ENCODE measurements at places on chromosomes 2 and 18. TPM values are rescaled to one million over a fixed set of nuclear protein-coding genes. Genes with fewer than 3 reads are reported as not detected.

NGEF gene
- total RNA-seq: 30.3 TPM

DNA sequence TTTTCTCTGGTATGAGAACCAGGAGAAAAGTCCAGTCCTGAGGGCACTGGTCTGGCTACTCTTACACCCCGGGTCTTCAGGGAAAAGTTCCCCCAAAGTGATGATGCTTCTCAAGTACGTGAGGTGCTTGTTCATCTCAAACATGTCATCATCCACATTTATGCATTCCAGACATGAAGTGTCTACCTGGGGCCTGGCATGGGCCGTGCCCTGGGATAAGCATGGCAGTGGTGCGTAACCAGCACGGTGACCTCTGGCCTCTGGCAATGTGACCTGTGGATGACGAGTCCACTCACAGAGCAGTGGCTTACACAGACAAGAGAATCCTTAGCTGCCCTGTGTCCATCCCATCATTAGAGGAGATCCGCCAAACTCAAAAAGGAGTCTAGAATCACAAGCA, 74.8 kb upstream of the LGALSL start:
- no peak for DNase-seq

GRCh38 chr2:196217116-196217515, 45.7 kb upstream of the STK17B start:
- DNase-seq: no peak

DNA sequence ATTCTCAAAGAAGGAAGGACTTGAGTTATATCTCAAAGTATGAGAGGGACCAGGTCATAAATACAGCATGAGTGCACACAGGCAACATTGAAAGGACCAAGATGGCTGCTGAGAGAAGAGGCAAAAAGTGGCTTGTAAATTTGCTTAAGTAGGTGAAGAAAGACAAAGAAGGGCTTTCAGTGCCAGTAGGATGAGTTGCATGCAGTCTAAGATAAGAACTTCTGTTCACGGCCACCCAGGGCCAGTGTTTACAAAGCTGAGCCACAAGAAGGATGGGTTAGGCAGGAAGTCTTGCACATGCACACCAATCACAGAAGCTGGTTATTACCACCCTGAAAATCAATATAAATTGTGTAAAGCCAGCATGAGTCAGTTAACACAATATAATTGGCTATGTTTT, 3.1 kb upstream of the ABCB11 start:
- DNase-seq: no peak

DNA sequence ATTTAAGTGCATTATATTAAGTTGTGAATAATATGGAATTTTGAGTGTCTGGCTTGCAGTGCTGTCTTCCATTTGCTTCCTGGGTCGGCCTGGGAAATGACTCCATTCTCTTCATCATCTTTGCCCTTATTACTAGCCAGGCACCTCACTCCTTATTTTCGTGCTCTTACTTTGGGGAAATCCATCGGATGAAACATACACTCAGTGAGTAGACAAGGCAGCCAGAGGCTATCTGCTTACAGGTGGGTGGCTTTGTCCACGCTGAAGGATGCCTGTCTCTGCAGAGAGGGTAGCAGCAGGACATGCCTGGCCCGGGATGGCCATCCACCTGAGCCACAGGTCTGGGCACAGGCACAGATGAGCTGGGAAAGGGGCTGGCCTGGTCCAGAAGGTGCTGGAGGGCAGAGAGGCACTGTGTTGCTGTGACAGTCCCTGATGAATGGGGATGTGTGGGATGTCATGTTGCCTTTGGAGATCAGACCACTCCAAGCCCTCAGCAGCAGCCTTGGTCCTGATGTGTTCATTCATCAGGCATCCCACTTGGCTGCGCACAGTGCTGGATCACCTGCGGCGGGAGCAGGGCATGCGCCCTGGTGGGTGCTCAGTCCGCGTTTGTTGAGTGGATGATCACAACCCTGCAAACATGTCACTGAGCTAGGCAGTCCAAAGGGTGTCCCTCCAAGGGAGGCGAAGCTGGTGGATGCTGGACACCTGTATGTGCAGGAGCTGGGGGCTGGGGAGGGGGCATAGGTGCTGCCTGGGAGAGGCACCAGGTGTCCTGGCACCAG, 236.0 kb downstream of the LDLRAD4 start:
- no peak for DNase-seq

GRCh38 chr2:50606860-50607259, 425.1 kb downstream of the NRXN1 start:
- no peak for DNase-seq

- no peak for DNase-seq
Observed at GRCh38 chr2:229126066-229126465, 145.0 kb downstream of the PID1 start.

All from lower leg skin (tissue), 4 donors.